ENCODE measurements at places on chromosomes 12 and 14. TPM values are rescaled to one million over a fixed set of nuclear protein-coding genes. Genes with fewer than 3 reads are reported as not detected.

Gene FAM90A1
- not detected for total RNA-seq

Gene MYL6
- total RNA-seq: 707 TPM

Gene SP7
- total RNA-seq: not detected

Gene CMKLR1
- 6.1 TPM for total RNA-seq

Gene INHBE
- total RNA-seq: not detected

Gene ISCU
- 111 TPM for total RNA-seq

Gene ATP5MC2
- 241 TPM for total RNA-seq

Gene OVCH1
- 0.10 TPM for total RNA-seq
